ENCODE measurements at places on chromosomes 11 and 22. TPM values are rescaled to one million over a fixed set of nuclear protein-coding genes. Genes with fewer than 3 reads are reported as not detected.

The GPR83 gene
- not detected for total RNA-seq

The MCAT gene
- total RNA-seq: 16.6 TPM

DNA sequence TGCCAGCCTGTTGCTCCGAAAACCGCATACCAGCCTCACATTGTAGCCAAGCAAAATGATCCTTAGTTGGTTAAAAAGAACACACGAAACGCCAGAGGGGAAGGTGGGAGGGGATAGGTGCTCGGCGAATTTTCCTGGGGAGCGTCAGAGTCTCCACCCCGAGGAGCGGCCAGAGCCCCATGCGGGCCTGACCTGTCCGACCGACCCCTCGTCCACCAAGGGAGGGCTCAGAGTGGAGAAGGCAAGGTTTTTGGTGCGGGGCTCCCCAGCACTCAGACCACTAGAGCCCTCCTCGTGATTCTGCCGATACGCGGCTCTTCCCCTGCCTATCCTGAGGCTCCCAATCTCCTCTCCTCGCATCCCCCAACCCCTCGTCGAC, 39.6 kb downstream of the DIXDC1 start:
- peaks cover 3% of the 10 kb centered on the region for H3K27me3 ChIP-seq
- H3K27ac ChIP-seq: peak overlapping the region; percentile 53
- H3K36me3 ChIP-seq: no peaks in the 10 kb centered on the region
- H3K4me3 ChIP-seq: peak overlapping the region; percentile 82
- H3K4me1 ChIP-seq: peaks cover 48% of the 10 kb centered on the region

DNA sequence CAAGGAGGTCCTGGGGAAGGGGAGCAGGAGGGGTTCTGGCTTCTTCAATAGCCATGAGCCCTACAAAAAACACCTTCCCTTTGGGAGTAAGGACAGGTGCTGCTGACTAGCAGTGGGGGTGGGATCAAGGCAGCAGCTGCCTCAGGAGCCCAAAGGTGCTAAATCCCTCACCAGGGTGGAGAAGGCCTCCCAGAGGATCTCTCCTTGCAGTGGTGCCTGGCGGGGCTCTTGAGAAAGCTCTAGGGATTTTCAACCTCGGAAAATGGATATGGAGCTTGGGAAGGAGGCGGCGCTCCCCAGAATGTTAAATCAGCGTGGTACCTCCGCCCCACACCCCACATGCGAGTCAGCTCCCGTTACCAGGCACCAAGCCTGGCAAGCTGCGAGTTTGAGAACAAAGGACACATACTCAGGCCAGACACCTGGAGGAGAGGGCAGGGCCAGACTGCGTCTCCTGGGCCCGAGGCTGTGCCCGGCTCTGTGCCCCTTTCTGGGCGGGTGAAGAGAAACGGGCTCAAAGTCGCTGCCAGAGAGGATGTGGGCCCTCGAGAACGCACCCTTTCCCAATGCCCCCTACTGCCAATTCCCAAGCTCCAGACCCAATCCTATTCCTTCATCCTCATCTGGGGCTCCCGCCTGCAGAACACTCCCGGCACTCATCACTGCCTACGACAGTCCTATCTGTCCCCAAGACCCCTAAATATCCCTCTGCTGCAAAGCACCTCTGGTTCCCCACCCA, 139.0 kb downstream of the BRD1 start:
- no peak overlapping the region for H3K4me3 ChIP-seq
- H3K4me1 ChIP-seq: no peaks in the 10 kb centered on the region
- H3K27ac ChIP-seq: no peak overlapping the region

DNA sequence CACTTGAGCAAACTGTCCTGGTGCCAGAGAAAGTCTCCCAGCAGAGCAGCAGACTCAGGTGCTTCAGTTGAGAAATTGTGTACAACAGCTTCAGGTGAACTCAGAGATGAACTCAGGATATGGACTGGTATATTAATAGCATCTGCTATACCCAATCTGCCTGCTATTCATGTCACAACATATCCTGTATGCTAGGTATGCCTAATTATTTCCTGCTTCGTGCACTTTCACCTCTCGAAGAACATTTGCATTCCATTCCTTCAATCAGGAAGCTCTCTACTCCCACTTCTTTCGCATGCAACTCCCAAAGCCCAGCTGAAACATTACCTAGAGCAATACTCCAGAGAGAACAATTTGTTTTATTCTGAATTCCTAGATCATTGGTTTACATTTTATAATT, 207.7 kb downstream of the KCNA4 start:
- no peak overlapping the region for H3K27ac ChIP-seq
- no peaks in the 10 kb centered on the region for H3K27me3 ChIP-seq
- no peaks in the 10 kb centered on the region for H3K4me1 ChIP-seq

GRCh38 chr11:114091516-114092397, 32.2 kb downstream of the ZBTB16 start:
- no peak overlapping the region for H3K27ac ChIP-seq
- no peak overlapping the region for H3K4me3 ChIP-seq
- H3K27me3 ChIP-seq: peaks cover 19% of the 10 kb centered on the region
- H3K36me3 ChIP-seq: no peaks in the 10 kb centered on the region

GRCh38 chr11:57793351-57794115, 31.9 kb downstream of the CTNND1 start:
- H3K36me3 ChIP-seq: peaks cover 38% of the 10 kb centered on the region
- H3K27ac ChIP-seq: peak overlapping the region; percentile 54
- H3K27me3 ChIP-seq: no peaks in the 10 kb centered on the region
- H3K4me1 ChIP-seq: peaks cover 31% of the 10 kb centered on the region

GRCh38 chr22:20490183-20490940, 5.2 kb downstream of the KLHL22 start:
- H3K27me3 ChIP-seq: no peaks in the 10 kb centered on the region
- H3K4me1 ChIP-seq: peaks cover 21% of the 10 kb centered on the region
- peaks cover 18% of the 10 kb centered on the region for H3K36me3 ChIP-seq

- H3K36me3 ChIP-seq: peaks cover 4% of the 10 kb centered on the region
- peak overlapping the region; percentile 83 for H3K27ac ChIP-seq
- peaks cover 2% of the 10 kb centered on the region for H3K27me3 ChIP-seq
- H3K4me1 ChIP-seq: peaks cover 30% of the 10 kb centered on the region
- peak; percentile 37 for DNase-seq
These were observed 66.4 kb downstream of the SGSM3 start for GRCh38 chr22:40436505-40437431.

DNA sequence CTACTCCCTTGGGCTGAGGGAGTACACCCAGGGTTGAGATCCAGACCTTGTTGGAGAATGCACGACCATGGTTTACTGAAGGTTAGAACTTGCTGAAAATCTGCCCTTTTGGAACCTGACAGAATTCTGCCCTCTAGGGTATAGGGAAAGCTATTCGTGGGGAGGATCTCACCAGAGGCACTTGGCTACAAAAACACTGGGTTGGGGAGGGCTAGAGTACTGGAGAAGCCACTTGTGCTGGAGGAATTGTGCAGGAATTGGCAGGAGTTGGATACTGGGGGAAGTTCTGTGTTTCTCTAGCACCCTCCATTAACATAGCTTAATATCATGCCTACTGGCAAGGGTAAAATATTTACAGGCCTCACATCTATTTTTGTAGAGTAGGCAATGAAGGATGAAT, 55.8 kb downstream of the PPME1 start:
- H3K27ac ChIP-seq: no peak overlapping the region
- no peaks in the 10 kb centered on the region for H3K4me1 ChIP-seq
- peaks cover 25% of the 10 kb centered on the region for H3K36me3 ChIP-seq
- no peaks in the 10 kb centered on the region for H3K27me3 ChIP-seq
- DNase-seq: no peak

All from HFFc6 (cell line).